Pulmonary artery endothelial cell (primary cell): ENCODE measurements at places on chromosomes 2 and 18. TPM values are rescaled to one million over a fixed set of nuclear protein-coding genes. Genes with fewer than 3 reads are reported as not detected.

The CTAGE1 gene
- total RNA-seq = not detected in 2 replicates

The KHK gene
- 2.1 and 4.6 TPM in 2 replicates for total RNA-seq

The NCKAP5 gene
- total RNA-seq = 0.39 and 0.59 TPM in 2 replicates

The RASGRP3 gene
- 15.7 and 21.8 TPM in 2 replicates for total RNA-seq

The SH3RF3 gene
- 6.3 and 7.4 TPM in 2 replicates for total RNA-seq

The MSTN gene
- total RNA-seq = not detected in 2 replicates

The RUFY4 gene
- not detected in 2 replicates for total RNA-seq

The LOXHD1 gene
- not detected in 2 replicates for total RNA-seq
